ENCODE measurements at places on chromosomes 5 and 9.

- DNase-seq, result no peak
Measured at GRCh38 chr9:27367921-27368315, 71.0 kb upstream of the EQTN start.

- DNase-seq, result no peak
Measured at GRCh38 chr5:22850981-22851380, 2.2 kb downstream of the CDH12 start.

DNA sequence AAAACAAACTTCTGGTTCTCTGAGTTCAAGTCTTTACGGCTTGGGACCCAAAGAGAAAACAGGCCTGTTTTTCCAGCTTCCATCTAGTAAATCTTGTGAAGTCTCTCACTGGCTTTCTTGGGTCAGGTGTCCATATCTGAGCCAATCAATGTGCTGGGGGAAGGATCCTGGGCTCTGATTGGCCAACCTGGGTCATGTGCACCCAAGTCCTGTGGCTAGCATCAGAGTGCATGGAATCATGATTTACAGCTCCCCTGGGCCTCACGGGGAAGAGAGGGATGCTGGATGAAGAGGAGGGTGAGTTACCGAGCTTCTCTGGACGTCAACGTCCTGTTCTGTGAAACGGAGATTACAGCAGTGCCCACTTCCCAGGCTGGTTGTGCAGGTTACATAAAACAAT lies 19.4 kb downstream of the CXCL14 start:
- no peak for DNase-seq

- DNase-seq, result no peak
Measured at GRCh38 chr9:70053864-70054263, 10.2 kb downstream of the MAMDC2 start.

DNA sequence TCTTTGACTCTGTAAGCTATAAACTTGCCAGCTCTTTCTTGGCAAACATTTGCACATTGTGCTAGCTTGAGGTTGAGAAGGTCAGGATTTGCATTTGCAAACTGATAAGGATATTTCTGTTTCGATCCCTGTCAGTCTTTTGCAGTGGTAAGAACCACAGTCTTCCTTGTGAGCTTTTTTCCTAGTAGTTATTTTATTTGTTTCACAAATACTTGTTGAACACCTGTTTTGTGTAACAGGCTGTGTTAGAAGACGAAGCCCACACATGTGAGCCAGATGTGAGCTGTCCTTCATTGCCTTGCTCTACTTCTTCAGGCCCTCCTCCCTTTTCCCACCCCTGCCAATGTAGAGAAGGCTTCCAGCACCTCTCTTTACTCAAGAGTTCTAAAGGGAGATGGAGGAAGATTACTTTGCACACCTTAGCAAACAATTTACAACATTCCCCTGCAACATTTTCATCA lies 327.0 kb upstream of the KLF4 start:
- DNase-seq, result no peak

- peak; percentile 67 for DNase-seq
Measured at GRCh38 chr9:136485049-136486045, 2.5 kb upstream of the SEC16A start.

- DNase-seq, result no peak
Measured at GRCh38 chr5:107557051-107557658, 113.6 kb downstream of the EFNA5 start.

DNA sequence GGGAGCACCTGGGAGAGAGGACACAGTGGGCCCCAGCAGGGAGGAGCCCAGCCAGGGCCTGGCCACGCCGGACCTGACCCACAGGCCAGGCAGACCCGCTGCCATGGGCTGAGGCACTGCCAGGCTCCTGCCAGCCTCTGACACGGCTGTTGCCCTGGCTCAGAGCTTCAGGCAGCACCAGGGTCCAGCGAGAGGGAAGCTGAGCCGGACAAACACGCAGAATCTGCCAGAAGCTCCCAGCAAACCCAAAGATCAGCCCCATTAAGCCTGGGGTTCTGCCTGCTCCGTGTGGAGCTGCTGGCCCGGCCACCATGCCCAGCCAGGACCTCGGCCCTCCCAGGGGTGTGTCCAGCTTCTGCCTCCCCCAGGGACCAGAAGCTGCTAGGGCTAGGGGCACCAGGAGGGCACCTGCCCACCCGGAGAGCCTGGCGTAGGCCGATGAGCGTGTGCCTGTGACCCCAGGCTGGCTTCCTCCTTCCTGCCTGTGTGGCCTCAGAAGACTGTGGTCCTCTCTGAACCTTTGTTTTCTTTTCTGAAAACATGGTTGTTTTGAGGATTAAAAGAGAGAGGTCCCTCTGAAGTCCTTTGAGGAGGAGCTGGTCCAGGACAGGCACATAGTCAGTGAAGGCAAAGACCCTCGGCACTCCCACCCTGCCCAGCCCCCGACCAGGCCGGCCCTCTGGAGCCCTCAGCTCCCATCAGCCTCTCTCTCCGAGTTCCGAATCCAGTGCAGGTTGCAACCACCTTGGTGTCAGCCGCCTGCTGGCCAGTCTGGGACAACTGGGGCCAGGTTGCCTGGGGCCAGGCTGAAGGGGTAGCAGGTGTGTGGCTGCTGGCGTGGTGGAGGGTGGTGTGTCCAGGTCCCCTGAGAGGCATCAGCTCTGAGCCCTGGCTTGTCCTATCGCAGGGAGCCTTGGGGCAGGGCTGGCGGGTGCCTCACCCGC lies 39.6 kb downstream of the KCNT1 start:
- DNase-seq, result no peak

DNA sequence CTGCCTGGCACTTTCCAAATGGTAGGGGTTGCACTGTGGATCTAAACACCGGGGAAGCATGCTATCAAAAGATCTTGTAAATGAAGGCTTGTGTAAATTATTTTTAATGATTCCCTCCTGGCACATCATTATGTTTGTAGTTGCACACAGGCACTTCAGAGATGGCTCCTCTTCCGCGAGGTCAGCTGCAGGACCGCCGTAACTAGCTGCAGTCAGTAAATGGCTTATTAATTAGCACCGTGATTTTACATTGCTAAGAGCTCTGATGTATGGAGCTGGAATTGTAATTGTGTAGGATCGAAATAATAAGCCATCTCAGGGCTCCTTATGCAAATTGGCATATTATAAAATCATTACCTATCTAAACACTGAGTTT lies 397.6 kb upstream of the IRX1 start:
- DNase-seq, result no peak

GRCh38 chr5:173950829-173951228 lies 38.1 kb upstream of the C5orf47 start:
- DNase-seq, result no peak

DNA sequence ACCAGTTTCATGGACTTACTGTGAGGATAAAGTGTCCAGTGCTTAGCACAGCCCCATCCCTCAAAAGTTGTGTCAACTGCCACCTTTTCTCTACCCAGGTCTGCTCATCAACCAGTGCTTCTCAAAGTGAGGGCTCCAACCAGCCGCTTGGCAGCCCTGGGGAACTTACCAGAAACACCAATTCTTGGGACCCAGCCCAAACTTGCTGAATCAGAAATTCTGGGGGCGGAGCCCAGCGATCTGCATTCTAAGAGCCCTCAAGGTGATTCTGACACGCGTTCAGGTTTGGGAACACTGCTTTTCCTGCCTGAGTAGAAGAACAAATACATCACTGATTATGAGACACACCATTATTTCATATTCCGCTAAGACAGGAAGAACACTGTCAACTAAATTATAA lies 132.0 kb downstream of the NSG2 start:
- no peak for DNase-seq

DNA sequence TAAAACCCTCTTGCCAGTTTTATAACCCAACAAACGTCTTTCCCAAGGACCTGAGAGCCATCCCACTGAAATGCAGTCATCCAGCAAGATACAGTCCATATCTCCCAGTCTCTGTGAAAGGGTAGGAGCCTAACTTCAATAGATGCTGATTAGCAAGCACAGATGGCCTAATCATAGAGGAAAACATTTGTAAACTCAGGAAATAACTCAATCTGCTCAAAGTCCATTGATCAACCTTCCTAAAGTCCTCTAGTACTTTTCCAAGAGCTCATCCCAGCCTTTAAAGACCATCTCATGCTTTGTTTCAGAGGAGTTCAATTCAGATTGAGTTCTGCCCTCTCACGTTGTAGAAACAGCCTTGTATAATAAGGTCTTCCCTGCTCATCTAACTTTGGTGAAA lies 324.2 kb downstream of the MRPS30 start:
- no peak for DNase-seq

- DNase-seq, result no peak
Measured at GRCh38 chr9:3007326-3007725, 163.4 kb upstream of the PUM3 start.

DNA sequence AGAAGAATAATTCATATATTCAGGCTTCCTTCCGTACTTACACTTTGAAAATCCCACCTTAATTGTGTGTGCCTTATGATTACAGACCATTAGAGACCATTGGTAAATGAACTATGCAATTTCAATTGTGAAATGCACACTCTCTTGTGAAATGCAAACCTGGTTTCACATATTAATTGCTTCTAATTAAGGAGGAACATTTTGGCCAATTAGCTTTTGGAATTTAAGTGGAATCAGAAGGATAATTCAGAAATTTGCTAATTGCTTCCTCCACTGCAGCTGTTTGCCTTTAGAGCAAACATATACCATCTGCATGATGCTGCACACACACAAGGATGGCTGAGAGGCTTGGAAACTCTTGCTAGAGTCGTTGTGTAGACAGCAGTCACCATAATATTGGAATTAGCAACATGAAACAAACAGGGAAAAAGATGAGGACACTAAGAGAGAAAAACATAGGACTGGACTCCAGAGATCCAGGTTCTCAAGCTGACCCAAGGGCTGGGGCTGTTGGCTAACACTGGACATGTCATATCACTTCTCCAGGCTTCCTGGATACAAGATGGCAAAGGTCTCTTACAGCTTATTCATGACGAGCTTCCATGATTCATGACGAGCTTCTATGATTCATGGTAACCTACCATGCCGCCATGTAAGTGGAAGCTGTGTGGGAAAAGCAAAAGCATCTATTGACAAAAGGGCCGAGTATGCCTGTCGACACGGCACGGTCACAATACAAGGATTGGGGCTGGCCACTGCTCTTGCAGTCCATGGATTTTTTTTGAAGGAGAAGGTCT lies 78.0 kb downstream of the PTCH1 start:
- no peak for DNase-seq

DNA sequence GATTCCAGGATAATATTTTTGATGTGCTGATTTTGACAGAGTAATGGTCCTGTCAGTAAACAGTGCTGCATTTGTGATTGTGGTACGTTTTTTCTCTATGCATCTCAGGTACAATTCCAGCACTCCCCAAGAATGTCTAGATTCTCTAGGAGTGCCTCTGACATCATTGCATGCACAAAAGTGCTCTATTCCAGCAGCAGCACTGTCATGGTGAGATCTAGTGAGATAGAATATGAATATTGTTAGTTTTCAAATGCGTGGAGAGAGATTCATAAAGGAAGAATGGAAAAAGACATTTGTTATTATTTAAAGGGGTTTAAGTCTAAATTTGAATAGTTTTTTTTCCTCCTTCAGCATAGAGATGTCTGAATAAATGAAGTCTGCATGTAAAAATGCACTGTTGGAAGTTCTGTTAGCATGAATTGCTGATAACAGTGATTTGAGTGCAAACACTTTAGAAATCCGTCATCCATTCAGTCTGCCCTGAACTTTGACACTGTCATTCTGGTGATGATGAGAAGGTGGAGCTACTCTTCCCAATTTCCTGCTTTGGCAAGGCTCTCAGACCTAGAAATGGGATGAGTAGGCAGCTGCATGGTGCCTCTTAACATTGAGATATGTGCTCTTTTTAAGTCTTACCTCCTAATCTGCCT lies 84.6 kb downstream of the GAPVD1 start:
- DNase-seq, result no peak

GRCh38 chr9:119004618-119004990 lies 364.6 kb downstream of the BRINP1 start:
- DNase-seq, result no peak

DNA sequence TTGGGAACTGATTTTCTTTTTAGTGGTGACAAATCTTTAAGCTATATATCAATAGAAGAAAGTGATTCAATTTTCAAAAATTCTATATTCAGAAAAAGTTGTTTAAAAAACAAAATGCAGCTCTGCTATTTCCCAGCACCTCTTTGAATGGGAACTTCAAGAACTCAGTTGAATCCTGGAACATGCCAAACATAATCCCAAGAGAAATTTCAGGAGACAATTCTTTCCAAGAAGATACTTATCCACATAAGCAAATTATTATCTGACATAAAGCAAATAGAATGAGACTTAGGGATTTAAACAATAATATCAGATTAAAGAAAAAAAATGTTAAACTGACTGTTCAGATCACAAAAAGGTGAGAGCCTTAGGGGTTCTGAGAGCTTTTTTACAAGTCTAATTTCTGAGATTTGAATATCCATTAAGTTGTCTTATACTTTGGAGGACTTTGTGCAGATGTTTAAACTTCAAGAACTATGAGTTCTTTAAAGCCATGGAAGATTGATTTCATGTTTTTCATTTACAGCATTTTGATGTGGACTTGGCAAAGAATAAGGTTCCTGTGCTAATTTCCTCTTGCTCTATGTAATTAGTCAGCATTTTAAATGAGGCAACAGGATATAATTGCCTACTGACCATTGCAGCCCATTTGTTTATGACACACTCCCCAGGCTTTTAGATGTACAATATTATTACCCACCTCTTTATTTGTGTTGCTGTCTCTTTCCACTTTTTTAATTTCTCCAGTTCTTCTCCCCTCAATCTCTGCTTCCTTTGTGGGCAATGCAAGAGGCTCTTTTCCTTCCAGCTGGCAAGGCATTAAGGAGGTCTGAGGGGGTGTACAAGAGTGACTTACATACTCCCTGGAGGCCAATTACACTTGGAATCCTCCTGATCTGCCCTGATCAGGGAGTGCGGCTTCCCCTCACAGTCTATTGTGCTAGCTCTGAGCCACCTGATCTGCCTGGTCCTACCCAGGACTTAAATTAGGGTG lies 419.1 kb downstream of the NR2F1-AS1 start:
- no peak for DNase-seq

DNA sequence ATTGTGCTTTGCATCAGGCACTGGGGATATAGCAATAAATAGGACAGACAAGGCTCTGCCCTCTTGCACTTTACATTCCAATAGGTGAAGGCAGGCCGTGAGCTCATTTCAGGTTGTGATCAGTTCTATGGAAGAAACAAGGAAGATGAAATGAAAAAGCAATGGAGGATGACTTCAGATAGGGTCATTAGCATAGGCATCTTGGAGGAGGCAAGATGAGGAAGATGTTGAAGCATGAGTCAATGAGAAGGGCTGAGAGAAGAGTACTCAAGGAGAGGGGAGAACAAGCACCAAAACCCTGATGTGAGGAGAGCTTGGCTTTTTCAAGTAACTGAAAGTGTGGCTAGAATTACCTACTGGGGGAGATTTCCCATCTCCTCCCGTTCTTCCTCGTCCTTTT lies 5.0 kb upstream of the SPARC start:
- no peak for DNase-seq

DNA sequence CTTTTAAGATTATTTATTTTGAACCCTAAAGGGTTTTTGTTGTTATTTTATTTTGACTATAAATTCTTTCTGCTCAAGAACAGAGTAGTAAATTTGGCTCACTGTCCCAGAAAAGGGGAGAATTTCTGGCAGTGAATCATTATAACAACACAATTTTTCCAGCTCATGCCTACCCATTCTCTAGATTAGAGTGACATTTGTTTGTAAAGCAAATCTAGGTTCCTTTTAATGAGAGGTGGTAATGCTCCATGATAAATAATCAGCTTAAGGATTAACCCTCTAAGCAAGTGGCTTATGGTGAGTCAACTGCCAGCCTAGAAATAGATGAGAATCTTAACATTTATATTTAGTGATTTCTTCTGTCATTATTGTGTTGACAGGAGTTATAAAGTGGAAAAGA lies 409.2 kb downstream of the NFIB start:
- DNase-seq, result no peak

- no peak for DNase-seq
Measured at GRCh38 chr5:61467766-61468482, 135.9 kb downstream of the ZSWIM6 start.

- no peak for DNase-seq
Measured at GRCh38 chr9:130078547-130078946, 24.8 kb downstream of the GPR107 start.

All from stimulated activated CD8-positive, alpha-beta memory T cell treated with anti-CD3 and anti-CD28 coated beads, Interleukin-4, amount 100 ng/mL, for 4 hours (primary cell).